ENCODE measurements at places on chromosomes 12 and 14. TPM values are rescaled to one million over a fixed set of nuclear protein-coding genes. Genes with fewer than 3 reads are reported as not detected.

Gene GPR65
- 0.32 TPM for total RNA-seq

Gene NINJ2
- 24.1 TPM for total RNA-seq

Gene SRRM4
- not detected for total RNA-seq

GRCh38 chr14:58428118-58428683, 682 bp downstream of the KIAA0586 start:
- no peak for DNase-seq

GRCh38 chr14:53570411-53571387, 385.9 kb downstream of the BMP4 start:
- DNase-seq = no peak

- DNase-seq = no peak
Observed at GRCh38 chr12:132102297-132102696, 41.8 kb downstream of the DDX51 start.

GRCh38 chr12:16392846-16393535, 45.5 kb downstream of the MGST1 start:
- DNase-seq = no peak

DNA sequence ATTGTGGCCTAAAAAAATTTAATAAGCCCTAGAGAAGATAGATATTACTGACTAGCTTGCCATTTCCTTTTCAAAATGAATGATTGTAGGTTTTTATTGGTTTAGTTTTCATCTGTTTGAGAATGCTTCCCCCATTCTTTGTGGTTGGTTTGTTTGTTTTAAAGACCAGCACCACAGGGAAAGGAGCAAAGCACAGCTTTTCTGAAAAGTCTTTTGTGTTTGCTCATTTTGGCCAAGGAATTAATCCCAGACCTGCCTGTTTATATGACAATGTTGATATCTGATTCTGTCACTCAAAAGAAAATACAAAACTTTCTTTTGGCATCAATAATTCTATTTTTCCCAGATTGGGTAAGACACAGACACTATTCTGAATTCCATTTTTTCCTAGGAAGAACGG, 312.5 kb upstream of the FLRT2 start:
- no peak for DNase-seq

- DNase-seq = no peak
Observed at GRCh38 chr12:53627919-53628318, 1.7 kb upstream of the ATF7 start.
